ENCODE measurements at places on chromosomes 13 and 19. TPM values are rescaled to one million over a fixed set of nuclear protein-coding genes. Genes with fewer than 3 reads are reported as not detected.

Gene BCAM
- total RNA-seq, result 25.3 TPM

Gene BRME1
- 0.99 TPM for total RNA-seq

Gene NCCRP1
- total RNA-seq, result not detected

Gene CFAP97D2
- total RNA-seq, result not detected

Gene PSG3
- not detected for total RNA-seq

Gene SIAH3
- total RNA-seq, result not detected

Gene SLC25A23
- total RNA-seq, result 56.6 TPM

Gene CEACAM8
- not detected for total RNA-seq

Gene EEF1AKMT1
- total RNA-seq, result 5.1 TPM

Gene BST2
- total RNA-seq, result 63.1 TPM

Gene BCL2L12
- total RNA-seq, result 2.7 TPM

Gene IFNL1
- not detected for total RNA-seq

Gene KLK5
- not detected for total RNA-seq

Gene ATP4B
- not detected for total RNA-seq

Gene CYP2A7
- total RNA-seq, result not detected

Gene FGF9
- total RNA-seq, result 0.39 TPM

Gene CPB2
- not detected for total RNA-seq

Gene SH2D3A
- total RNA-seq, result not detected

Gene GEMIN7
- 21.7 TPM for total RNA-seq

Gene SYCN
- total RNA-seq, result not detected

Gene LAIR1
- total RNA-seq, result not detected

Gene GDF15
- 78.5 TPM for total RNA-seq

Gene APOC4
- total RNA-seq, result not detected

Gene LMTK3
- total RNA-seq, result 0.33 TPM

Gene ERVV-1
- not detected for total RNA-seq

Gene HNRNPA1L2
- 3.1 TPM for total RNA-seq

Gene KIR2DL4
- total RNA-seq, result not detected

Gene C13orf42
- not detected for total RNA-seq

Gene ZNF460
- 136 TPM for total RNA-seq

Gene ELANE
- total RNA-seq, result 0.13 TPM

Gene MPND
- total RNA-seq, result 3.9 TPM

Gene ATP1A3
- 0.13 TPM for total RNA-seq

Gene ZNF575
- total RNA-seq, result 0.36 TPM

Gene SOX21
- 0.07 TPM for total RNA-seq

Gene CD209
- not detected for total RNA-seq

Gene ATXN8OS
- total RNA-seq, result not detected

Gene SULT2A1
- total RNA-seq, result not detected
